ENCODE measurements at places on chromosomes 1 and 21.

GRCh38 chr21:32386195-32386870 is 6.5 kb downstream of the URB1 start:
- DNase-seq = no peak

- no peak for DNase-seq
Observed at GRCh38 chr1:60657926-60658325, 424.4 kb upstream of the NFIA start.

GRCh38 chr1:66394603-66395002 is 139.3 kb upstream of the SGIP1 start:
- no peak for DNase-seq

DNA sequence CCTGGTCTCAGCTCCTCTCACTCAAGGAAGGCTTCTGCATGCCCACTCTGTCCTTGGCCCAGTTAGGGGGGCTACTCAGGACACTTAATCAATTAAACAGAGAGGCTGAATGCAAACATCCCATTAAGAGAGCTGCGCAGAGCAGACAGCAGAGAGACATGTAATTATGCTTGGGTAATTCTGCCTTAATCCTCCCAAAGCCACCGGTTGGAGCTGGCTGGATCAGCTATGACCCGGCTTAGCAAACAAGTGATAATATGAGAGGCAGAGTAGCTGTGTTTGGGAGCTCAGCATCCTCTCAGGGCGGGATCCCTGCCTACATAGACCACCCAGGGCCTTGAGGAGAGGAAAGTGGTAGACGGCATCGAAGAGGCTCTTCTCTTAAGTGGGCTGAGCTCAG is 183.2 kb downstream of the GRIK3 start:
- DNase-seq = no peak

DNA sequence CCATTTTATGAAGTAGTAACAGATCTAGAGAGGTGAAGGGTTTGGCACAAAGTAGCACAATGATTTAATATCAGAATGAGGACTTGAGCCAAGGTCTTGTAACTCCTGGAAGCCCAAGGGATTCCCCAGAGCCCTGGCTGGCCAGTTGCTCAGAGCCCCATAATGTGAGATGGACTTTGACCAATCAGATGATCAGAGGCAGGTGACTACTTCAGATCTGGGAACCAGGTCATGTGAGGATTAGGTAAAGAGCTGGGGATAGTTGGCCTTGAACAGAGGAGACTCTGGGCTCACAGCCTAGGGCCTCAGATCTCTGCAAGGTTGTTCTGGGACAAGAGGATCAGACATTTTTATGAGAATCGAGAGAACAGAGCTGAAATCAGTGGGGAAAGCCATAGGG is 18.9 kb downstream of the SHISAL2A start:
- DNase-seq = no peak

GRCh38 chr1:64744492-64745180 is at the start of gene RAVER2:
Gene RAVER2 (plus strand): TSS chr1:64745075. CDS start chr1:64745173, 98 bp downstream.
- peak; percentile 79 for DNase-seq

DNA sequence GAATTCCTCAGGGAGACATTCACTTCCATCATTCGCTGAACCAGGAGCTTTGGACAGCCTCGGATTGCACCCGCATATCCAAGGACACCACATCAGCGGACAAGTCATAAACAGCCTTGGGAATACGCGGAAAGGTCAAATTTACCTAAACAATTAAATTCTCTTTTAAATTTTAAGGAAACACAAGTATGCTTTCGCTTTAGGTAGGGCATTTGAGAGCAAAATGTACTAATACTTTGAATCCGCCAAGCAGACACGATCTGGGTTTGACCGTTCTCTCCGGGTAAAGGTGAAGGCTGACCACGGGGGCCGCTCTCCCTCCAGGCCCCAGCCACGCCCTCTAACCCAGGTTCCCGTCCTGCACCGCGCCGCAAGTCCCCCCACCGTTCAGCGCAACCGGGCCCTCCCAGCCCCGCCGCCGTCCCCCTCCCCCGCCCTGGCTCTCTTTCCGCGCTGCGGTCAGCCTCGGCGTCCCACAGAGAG is 479 bp upstream of the ACADM start:
- peak; percentile 90 for DNase-seq

Data from coronary artery (tissue), 2 donors.